Fibroblast of the aortic adventitia (primary cell): ENCODE measurements at places on chromosomes 16 and 17. TPM values are rescaled to one million over a fixed set of nuclear protein-coding genes. Genes with fewer than 3 reads are reported as not detected.

Gene HCRT
- total RNA-seq, result not detected in 2 replicates

Gene TPSD1
- total RNA-seq, result not detected in 2 replicates

Gene TGFB1I1
- 30.3 and 56.7 TPM in 2 replicates for total RNA-seq

Gene GGT6
- total RNA-seq, result not detected in 2 replicates

Gene KCNG4
- total RNA-seq, result not detected in 2 replicates

Gene TNFRSF13B
- total RNA-seq, result not detected in 2 replicates

Gene PRAC1
- not detected in 2 replicates for total RNA-seq

Gene KRTAP2-3
- total RNA-seq, result not detected in 2 replicates

Gene USH1G
- total RNA-seq, result 0.49 TPM in 1 of 2 replicates, not detected in the other

Gene KREMEN2
- not detected in 2 replicates for total RNA-seq

Gene TMC6
- total RNA-seq, result 1.2 TPM in 1 of 2 replicates, not detected in the other

Gene RDM1
- total RNA-seq, result 0.45 TPM in 1 of 2 replicates, not detected in the other

Gene OR1F1
- not detected in 2 replicates for total RNA-seq

Gene RHBDF1
- 39.4 and 66.8 TPM in 2 replicates for total RNA-seq

Gene PRPSAP1
- total RNA-seq, result 48.1 and 57.9 TPM in 2 replicates

Gene CCDC78
- 1.1 and 1.8 TPM in 2 replicates for total RNA-seq

Gene ESRP2
- total RNA-seq, result 0.18 TPM in 1 of 2 replicates, not detected in the other

Gene ABCC3
- 1.4 and 12.5 TPM in 2 replicates for total RNA-seq

Gene ENPP7
- total RNA-seq, result not detected in 2 replicates

Gene RAB37
- 0.09 TPM in 1 of 2 replicates, not detected in the other for total RNA-seq

Gene MINK1
- 38.4 and 48.5 TPM in 2 replicates for total RNA-seq

Gene PRSS33
- total RNA-seq, result not detected in 2 replicates

Gene SLC52A1
- total RNA-seq, result 0.09 and 0.25 TPM in 2 replicates

Gene HOXB3
- 9.7 and 14.2 TPM in 2 replicates for total RNA-seq

Gene TSPAN10
- 2.7 and 4.5 TPM in 2 replicates for total RNA-seq

Gene GOT2
- 13.1 and 29.9 TPM in 2 replicates for total RNA-seq

Gene FAM83G
- 4.4 and 9.5 TPM in 2 replicates for total RNA-seq

Gene PMFBP1
- 0.09 and 0.33 TPM in 2 replicates for total RNA-seq
